ENCODE measurements at places on chromosomes 4 and X.

GRCh38 chrX:49762175-49762720 is 66.5 kb upstream of the PAGE1 start:
- no peak for DNase-seq

DNA sequence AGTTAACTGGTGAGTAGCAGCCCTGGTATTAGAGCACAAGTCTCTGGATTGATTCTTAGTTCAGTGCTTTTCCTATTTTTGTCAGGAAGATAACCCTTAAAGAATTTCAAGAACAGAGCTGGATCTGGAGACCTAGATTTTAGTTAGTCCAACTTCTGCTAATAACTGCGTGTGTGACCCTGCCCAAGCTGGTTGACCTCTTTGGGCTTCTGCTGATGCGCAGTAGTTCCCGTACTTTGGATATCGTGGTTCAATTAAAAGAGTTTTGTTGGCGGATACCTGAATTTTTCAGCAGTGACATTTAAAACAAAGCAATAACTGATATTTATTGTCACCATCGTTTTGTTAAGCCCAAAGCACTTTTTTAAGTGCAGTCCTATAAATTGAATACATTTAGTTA is 9.3 kb downstream of the MSMO1 start:
- DNase-seq = no peak

GRCh38 chrX:24242649-24243175 is 71.2 kb downstream of the SUPT20HL2 start:
- no peak for DNase-seq

DNA sequence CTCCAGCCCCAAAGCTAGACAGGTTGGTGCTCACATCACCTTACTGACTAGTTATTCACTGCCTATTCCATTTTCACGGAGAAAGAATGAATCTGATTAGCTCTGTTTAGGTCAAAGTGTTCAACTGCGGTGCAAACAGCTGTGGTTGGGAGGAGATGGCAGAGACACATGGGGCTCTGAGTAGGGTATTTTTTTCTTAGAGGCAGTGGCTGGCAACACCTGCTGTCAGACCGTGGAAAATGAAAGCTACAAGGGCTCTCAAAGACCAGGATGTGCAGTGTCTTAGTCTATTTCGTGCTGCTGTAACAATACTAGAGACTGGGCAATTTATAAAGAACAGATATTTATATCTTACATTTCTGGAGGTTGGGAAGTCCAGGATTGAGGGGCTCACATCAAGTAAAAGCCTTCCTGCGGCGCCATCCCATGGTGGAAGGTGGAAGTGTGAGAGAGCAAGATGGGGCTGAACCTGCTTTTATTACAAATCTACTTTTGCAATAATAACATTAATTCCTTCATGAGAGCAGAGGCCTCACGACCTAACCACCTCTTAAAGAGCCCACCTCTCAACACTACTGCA is 10.6 kb downstream of the NYX start:
- DNase-seq = no peak

- peak; percentile 48 for DNase-seq
Measured at GRCh38 chrX:53317365-53318069, 36.1 kb upstream of the IQSEC2 start.

DNA sequence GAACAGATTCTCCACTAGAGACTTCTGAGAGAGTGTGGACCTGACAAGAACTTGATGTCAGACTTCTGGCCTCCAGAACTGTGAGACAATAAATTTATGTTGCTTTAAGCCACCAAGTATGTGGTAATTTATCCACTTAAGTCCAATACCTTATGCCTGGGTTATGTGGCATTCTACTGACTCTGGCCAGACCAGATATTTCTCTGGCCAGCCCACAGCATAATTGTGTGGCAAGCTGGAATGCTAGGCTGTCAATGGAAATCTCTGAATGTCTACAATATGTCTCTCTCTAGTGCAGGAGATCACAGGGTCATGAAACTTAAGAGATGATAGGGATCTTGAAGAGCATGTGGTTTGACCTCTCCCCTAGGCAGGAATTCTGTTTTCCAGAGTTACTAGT is 251.0 kb downstream of the ZNF674 start:
- DNase-seq = no peak

DNA sequence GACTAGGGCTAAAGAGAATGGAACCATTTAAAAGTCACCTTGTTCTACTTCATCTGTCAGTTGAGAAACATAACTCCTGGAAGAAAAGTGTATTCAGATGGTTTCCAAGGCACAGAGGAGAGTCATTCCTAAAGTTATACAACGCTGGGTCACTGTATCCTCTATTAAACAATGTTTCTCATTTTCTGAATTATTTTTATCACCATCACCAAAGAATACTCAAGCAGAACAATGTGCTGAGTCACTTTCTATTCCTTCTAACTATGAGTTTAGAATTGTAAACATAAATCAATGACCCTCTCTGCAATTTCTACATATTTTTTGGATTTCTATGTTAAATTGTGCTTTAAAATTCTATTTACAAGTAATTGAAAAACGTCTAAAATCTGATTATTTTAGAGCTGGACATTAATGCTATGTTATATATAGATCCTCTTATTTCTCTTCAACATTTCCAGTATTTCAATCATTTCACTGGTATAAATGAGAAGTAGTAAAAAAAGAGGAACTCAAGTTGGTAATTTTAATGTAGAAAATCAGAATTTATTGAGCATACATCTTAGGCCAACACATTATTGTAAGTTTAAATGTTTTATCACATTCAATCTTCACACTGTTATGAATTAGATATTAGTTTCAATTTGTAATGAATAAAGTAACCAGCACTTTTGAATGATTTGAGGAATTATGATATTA is 7.5 kb downstream of the DTHD1 start:
- DNase-seq = no peak

DNA sequence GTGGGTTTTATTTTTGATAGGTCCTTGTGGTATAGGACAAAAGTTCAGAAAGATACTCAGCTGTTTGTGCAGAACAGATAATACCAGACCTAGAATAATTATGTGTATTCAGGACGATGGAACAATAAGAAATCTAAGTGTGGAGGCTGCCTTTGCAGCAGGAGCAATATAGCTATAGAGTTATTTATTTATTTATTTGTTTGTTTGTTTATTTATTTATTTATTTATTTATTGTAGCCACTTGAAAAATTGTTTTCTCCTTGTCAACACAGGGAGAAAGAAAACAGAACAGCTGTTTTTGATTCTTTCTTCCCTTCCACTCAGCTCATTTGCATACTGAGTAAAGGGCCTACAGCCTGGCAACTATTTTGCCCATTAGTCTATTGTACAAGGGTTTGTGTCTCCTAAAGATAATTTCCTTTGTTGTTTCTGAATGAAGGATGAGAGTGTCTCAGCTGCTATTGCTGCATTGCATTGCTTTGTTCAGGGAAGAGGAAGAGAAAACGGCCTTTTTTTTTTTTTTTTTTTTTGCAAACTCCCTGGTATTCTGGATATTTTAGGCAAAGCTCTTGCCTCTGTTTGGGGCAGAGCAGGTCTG is 56.0 kb upstream of the ESX1 start:
- no peak for DNase-seq

- DNase-seq = no peak
Measured at GRCh38 chr4:8394806-8395205, 45.7 kb downstream of the ACOX3 start.

DNA sequence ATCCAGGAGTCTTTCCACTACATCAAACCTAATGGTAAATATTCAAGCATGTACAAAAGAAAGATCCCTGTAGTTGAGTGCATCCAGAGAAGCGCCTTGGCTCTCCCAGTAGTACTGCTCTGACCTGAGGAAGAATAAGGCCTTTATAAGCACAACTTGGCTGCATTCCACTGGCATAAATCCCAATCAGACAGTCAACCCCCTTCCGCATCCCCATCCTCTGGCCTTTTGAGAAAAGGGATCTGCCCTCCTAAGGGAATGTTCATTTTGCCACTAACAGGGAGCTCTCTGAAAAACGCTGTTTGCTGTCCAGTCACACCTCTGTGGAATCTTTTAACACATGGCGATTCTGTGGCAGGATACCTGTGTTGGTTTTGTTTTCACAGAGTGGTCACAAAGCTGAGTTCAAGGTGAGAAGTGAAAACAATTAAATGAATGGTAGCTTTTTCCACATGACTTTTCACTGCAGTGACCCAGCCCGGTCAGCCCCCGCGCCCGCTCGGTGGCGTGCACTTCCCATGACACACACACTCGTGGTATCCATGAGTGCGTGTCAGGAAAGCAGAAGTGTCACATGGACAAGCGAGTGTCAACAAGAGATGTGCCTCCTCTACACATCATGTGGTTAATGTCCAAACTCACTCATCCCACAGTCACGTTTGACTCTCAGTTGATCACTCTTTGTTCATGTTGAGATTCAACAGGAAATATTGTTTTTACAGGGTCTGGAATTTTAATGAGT is 112.2 kb upstream of the ENPP6 start:
- DNase-seq = no peak

- no peak for DNase-seq
Measured at GRCh38 chrX:54042609-54043021, 1.7 kb downstream of the PHF8 start.

GRCh38 chrX:149185087-149185486 is 320.0 kb downstream of the IDS start:
- no peak for DNase-seq

DNA sequence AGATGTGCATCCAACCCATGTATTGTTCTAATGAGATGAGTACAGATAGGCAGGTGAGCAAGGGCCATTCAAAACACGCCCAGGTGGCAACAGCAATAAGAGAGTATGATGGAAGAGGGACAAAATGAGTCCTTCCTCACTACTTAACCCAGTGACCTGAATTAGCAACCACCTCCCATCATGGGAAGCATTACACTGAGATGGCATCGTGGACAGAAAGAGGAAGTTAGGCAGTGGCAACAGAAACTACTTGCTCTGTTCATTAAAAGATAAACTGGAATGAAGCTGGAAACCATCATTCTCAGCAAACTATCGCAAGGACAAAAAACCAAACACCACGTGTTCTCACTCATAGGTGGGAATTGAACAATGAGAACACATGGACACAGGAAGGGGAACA is 17.2 kb downstream of the RXFP1 start:
- DNase-seq = no peak

GRCh38 chr4:53951414-53951813 is 113.0 kb downstream of the CHIC2 start:
- DNase-seq = no peak

DNA sequence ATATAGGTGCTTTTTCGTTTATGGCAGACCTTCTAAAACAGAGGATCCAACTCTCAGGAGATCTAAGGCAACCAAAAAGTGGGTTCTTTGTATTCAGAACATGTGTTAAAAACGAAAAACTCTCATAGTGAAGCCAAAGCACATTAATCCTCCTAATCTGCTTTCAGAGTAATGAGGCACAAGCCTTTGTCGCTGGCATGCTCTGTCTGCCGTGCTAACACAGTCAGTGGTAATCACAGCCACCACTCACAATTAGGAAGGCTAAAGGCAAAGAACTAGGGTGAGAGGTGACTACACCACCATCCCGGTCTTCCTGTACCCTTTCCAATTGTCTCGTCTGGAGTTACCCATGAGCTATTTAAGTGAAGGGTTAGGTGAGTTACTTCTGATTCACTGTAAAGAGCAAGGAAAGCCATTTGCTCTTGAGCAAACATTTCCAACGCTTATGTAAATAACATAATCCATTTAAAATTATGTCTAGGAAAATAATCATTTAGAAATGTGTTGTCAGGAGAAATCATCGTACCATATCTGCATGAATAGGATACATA is 40.7 kb downstream of the NPY2R start:
- no peak for DNase-seq

DNA sequence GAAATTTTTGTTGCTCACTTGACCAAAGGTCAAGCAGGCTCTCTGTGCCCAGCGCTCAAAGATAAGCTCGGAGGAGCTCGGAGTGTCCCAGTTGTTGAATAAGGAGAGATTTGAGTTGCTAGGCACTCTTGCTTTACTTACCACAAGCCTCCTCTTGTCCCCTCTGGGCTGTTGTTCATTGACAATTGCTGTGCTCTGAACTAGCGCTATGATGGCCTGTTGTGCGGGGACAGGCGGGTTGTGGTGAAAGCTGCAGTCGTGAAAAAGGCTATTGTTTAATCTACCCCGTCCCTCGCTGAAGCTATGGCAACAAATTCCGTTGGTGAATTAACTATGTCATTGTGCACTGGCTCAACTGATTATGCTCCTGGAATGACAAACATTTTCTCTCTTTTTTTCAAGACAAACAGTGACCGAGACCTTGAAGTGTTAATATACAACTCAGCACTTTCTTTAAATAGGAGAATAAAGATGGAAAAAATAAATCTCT is 21.0 kb upstream of the POLA1 start:
- DNase-seq = no peak

GRCh38 chr4:139763205-139763604 is 97.6 kb downstream of the MGST2 start:
- no peak for DNase-seq

DNA sequence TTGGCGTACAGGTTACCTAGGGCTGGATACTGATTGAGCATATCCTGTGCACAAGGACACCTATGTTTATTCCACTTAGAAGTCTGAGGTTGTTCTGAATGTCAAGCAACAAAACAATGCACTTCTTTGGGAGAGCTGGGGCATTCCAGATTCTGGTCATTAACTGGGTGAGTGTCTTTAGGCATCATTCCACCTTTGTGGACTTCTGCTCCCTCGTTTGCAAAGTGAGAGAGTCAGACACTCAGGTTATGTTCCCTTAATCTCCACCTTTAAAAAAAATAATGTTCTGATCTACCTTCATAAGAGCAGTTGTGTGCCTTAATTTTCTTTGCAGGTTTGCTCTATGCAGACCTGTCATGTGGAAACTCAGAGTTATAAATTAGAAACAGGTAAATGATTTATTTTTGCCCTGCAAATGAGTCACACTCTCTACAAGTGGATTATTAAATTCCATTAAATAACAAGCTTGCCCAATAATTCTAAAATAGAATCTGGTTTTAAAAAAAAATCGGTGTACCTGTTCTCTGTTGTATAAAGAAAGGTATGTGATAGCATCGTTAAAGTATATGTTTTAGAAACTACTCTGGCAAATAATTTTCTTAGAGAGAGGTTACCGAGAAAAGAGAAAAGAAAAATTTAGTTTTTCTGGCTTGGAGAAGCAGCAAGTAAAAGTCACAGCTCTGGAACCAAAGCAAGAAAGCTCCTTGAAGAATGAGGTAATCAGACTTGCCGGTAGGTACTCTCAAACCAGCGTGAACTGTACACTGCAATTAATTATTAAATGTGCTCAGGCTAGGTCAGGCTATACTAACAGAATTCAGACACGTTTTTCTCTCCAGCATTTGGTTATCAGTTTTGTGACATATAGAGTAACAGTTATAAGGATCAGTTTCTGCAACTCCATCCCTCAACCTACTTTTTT is 93.2 kb downstream of the SORBS2 start:
- no peak for DNase-seq

- DNase-seq = no peak
Measured at GRCh38 chr4:36753048-36753447, 471.6 kb downstream of the DTHD1 start.

DNA sequence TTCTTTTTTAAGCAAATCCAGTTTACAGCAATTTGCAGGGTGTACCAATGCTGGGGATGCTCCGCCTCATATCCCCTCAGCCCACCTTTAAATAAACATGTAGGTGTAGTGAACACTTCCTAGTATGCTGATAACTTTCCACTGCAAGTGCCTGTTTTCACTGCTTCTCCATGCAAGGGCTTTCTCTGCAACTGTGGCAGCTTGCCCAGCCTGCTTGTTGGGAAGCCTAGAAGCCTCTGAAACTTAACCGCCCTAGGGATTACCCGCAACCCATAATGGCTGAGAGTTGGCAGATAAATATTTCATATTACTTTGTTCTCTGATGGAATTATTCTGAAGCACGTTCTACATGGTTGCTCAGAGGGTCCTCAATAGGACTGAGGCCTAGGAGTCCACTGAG is 253.7 kb upstream of the DDX53 start:
- no peak for DNase-seq

GRCh38 chrX:14825851-14826250 is 47.0 kb downstream of the FANCB start:
- DNase-seq = no peak
